ENCODE measurements at places on chromosomes 1 and 21.
A peak's percentile ranks its signal among the peaks of the same experiment; 100 is the strongest.

GRCh38 chr1:199834711-199835110 is 192.8 kb upstream of the NR5A2 start:
- no peak for DNase-seq

DNA sequence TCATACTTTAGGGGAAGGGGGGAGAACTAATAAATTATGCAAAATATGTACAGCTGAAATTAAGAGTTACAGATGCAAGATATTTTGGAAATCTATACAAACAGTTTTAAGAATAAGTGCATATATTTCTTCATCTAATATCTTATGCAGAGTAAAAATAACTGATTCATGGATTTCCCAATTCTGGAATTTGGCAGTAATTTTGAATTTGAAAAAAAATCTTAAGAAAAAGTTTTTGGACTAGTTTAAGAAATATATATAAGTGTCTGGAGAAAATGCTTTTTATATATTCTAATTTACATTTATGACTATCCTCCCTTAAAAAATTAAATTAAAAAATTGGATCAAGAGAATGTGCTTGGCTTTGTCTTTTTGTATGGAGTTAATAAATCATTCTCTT is 474.3 kb downstream of the BRINP3 start:
- no peak for DNase-seq

DNA sequence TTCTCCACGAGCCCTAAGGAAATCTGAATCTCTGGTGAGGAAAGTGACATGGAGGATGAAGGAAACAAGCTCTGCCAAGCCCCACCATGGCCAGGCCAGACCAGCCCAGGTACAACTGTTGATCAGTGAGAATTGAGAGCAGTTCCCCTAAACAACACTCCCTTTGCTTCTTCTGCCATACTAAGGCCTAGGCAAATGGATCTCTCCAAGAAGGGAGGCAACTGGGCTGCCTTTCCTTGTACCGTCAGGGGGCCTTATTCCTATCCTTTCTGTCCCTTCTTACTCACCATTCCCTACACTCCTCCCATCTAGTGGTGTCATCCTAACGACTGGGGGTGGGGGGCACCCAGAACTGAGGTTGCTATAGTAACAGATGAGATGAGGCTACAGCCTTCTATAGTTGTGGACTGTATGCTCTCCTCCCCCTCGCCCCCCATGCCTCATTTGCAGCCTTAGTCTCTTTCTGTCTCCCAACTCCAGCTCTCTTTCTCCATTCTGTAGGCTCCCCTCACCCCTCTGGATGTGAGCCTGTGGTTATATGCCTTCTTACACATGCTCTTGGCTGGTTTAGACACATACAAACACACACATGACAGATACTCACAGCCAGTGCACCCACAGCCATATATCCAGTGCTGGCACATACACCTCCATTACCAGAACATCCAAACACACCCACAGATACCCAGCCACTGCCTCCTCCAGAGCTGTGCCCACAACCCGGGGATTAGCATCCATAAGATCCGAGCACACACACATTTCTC is 3.6 kb downstream of the PEA15 start:
- DNase-seq = peak; percentile 38

GRCh38 chr1:39525366-39526165 is 34.1 kb downstream of the BMP8A start:
- DNase-seq = no peak

DNA sequence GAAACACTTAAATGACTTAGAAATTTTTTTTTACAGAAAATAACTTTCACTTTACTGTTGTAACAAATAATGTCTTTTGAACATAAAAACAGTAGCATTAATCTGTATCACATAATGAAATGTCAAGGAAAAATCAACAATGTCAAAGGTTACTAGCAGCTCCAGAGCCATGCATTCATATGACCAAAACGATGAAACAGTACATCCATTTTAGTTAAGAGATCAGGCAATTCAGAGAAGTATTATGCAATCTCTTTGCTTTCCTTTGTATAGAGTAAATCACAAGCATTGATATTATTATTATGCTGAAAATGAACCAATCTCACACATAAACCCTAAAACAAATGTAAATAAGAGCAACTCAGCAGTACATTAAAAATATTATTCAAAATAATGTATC is 748.9 kb downstream of the PLA2G4A start:
- DNase-seq = no peak

- peak; percentile 68 for DNase-seq
Observed at GRCh38 chr1:182752077-182752988, 37.2 kb upstream of the NPL start.

DNA sequence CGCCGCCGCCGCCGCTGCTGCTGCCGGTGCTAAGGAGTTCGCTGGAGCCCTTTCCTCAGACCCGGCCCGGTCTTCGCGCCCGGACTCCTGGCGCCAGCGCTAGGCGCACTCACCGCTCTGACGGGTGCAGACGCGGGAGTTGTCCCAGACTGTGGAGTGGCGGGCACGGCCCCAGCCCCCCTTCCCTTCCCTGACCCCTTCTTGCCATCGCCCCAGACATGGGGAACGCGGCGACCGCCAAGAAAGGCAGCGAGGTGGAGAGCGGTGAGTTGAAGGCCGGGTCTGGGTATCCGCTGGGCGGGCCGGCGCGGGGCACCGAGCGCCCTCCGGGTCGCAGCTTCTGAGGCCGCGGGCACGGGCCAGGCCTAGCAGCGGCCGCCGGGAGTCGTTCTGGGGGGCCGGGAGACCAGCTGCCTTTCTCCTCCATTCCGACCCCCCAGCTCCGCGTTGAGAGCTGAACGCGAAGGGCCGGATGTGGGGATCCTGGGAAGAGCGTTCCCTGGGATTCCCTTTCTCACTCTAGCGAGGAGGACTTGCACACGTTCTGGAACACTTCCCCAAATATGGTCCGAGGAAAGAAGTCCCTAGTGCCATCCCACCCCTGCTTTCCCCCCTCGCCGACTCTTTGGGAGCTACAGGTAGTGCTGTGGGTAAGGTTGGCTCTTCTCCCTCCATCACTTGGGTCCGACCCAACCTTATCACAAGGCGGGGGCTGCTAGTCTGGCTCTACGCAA is 65.8 kb upstream of the PRKACB start:
- DNase-seq = peak; percentile 47

DNA sequence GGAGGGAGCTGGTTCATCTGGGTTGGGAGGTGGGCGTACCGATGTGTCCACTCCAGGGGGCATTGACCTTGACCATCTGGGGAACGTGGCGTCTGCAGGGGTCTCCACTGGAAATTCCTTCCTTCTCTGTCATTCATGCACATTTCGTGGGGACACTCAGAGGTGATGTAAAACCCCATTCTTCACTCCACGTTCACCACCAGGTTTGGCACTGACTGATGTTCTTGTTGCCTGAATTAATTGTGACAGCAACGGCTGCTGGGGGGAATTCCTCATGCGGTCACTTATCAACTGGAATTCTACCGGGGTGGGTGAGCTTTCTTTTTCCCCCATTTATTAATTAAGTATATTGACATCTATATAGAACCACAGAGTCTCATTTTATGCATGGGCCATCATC is 18.1 kb upstream of the POFUT2 start:
- no peak for DNase-seq

DNA sequence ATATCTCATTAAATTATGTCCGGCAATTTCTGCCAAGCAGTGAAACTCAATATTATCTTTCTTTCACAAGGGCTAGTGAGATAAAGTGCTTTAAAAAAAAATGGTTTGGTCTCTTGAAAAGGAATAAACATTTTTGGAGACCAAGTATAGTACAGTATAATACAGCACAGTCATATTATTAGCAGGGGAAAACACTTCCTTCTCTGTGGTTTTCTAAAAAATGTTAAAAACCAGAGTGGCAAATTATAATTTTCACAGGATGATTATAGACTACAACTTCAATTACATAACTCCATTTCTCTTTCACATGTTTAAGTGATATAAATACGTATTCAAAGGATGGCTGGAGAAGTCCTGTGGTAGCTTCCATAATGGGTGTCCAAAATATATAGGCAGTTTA is 170.3 kb upstream of the DMRTA2 start:
- DNase-seq = no peak

DNA sequence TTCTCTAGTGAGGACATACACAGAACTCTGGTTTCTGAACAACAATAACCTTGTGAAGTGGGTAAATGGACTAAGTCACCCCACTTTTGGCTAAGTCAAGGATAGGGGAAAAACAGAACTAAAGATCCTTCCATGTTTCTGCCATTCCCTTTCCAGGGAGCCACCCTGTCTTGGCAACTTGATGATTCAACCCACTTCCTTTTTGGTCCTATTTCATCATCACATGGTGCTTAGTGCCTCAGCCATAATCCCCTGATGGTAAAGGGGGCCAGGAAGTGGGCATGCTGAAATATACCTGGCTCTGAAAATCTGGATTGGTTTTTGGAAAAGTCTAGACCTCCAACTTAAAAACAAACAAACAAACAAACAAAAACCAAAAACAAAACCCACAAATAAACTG is 206.4 kb upstream of the FOXD3 start:
- no peak for DNase-seq

DNA sequence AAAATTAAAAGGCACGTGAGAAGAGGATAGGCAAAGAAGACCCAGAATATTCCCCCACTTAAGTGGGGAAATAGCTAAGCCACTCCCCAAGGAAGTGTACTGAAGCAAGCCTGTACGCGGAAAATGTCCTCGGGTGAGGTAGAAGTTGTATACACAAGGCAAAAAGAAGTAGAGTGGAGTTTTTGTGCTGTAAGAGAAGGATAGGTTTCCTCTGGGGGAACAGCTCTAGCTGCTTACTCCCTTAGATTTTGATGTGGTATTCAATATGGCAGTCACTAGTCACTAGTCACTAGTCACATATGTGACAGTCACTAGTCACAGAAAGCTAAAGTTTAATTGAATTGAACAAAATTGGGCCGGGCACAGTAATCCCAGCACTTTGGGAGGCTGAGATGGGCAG is 7.6 kb downstream of the TXNIP start:
- no peak for DNase-seq

DNA sequence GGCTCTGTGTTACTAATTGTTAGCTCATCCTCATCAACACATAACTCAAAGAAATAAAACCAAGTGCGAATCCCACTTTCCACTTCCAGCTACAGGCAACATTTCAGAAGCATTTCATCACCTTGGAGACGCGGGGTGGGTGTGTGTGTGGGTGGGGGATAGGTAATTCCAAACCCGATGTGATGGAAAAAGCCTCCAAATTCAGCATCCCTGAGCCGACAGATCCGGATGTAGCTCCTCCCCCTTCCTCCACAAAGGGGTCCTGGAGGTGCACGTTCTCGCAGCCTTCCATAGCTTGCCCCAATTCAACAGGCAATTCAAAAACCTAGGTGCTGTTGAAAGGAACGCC is 486 bp downstream of the HSPA13 start:
- peak; percentile 37 for DNase-seq

GRCh38 chr1:40861224-40862003 is 749 bp downstream of the CITED4 start:
- no peak for DNase-seq

GRCh38 chr1:181111559-181111958 is 23.1 kb downstream of the IER5 start:
- no peak for DNase-seq

DNA sequence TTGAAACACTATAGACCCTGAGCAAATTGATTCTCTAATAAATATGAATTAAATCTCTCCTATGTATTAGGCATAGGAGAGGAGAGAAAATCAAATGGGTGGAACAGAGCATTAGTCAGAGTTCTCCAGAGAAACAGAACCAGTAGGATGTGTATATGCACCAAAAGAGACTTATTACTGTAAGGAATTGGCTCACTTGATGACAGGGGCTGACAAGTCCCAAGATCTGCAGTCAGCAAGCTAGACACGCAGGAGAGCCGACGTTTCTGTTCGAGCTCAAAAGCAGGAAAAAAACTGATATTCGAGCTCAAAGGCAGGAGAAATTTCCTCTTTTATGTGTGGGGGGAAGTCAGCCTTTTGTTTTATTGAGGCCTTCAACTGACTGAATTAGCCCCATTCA is 259.2 kb upstream of the KAZN start:
- no peak for DNase-seq

GRCh38 chr1:34263406-34263805 is 86.7 kb downstream of the C1orf94 start:
- peak; percentile 74 for DNase-seq

DNA sequence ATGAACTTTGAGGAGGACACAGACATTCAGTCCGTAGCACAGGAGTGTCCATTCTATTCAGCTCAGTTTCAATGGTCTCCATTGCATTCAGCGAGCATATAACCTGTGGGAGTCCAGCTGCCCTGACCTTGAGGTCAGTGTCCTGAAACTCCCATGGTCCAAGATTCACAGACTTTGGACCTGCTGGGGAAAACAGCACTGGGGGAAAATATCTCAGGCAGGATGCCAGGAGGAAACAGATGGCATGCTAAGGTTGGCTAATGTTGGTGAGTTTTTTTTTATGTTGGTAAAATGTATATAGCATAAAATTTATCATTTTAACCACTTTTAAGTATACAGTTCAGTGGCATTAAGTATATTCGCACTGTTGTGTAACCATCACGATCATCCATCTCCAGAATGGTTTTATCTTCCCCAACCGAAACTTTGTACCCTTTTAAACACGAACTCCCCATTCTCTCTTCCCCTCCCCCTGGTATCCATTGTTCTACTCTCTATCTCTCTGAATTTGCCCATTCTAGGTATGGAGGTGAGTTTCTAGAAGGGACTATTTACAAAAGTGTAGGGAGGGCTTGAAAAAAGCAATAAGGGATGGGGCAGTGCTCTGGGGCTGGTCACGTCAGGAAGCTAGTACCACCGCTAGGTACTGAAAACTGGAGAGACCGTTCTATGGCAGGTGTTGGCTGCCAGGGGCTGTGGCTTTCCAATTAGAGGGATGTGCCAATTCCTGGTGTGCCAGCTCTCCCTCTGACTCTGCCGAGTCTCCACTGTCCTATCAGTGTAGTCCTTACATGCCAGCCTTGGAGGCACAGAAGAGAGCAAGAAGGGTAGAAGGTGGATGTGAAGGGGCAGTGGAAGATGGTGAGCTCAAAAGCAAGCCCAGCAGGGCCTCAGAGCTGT is 85.3 kb downstream of the FOXD2 start:
- no peak for DNase-seq

- DNase-seq = no peak
Observed at GRCh38 chr21:15363921-15364320, 299.1 kb upstream of the NRIP1 start.

GRCh38 chr1:233448109-233448689 is 120.7 kb downstream of the MAP3K21 start:
- no peak for DNase-seq

- DNase-seq = no peak
Observed at GRCh38 chr21:28640326-28640725, 352.4 kb downstream of the LTN1 start.

DNA sequence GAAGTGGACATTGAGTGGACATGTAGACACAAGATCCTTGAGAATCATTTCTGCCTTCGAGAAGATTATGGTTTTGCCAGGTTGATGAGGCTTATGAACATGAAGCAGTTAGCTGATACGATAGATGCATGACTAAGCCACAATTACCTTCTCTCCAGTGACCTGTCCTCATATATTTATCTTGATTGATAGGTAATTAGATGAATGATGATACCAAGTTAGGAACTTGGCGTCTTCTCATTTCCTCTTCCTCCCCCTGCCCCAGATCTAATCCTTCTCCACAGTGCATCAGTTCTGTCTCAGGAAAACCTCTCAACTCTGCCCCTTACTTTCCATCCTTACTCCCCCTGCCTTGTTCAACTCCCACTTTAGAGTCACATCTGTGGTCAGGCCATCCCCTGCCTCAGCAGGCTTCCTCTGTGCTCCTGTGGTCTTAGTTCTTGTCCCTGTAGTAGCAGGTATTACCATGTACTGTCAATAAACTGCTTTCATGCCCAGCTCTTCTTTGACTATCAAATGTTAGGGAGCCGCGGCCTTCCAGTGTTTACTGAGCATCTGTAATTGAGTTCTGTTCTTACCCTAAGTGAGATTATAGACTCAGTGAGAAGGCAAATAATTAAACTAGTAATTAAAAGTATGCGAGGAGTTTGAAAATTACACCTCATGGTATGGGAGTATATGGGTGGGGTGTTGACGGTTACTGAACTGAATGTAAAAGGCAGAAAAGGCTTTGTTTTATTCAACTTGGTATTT is 5.1 kb downstream of the ST6GALNAC3 start:
- no peak for DNase-seq

Measured in fibroblast of skin of right quadriceps (primary cell).